ENCODE measurements at places on chromosomes 16 and 17.
A peak's percentile ranks its signal among the peaks of the same experiment; 100 is the strongest.

DNA sequence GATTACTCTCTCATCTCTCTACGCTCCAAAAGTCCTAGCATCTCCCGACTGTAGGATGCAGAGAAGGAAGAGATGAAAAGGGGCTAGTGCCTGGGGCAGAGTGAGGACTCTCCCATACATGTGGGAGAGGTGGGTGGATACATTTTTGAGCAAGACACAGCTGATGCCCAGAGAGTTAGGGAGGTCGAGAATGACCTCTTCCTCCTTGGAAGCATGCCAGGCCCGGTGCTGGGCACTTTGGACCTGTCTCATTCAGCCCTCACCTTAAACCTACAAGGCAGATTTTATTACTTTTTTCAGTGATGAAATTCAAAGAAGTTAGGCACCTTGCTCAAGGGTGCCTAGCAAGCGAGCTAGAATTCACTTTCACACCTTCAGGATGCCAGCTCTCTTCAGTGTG is 38.2 kb downstream of the WSCD1 start:
- DNase-seq, result no peak

DNA sequence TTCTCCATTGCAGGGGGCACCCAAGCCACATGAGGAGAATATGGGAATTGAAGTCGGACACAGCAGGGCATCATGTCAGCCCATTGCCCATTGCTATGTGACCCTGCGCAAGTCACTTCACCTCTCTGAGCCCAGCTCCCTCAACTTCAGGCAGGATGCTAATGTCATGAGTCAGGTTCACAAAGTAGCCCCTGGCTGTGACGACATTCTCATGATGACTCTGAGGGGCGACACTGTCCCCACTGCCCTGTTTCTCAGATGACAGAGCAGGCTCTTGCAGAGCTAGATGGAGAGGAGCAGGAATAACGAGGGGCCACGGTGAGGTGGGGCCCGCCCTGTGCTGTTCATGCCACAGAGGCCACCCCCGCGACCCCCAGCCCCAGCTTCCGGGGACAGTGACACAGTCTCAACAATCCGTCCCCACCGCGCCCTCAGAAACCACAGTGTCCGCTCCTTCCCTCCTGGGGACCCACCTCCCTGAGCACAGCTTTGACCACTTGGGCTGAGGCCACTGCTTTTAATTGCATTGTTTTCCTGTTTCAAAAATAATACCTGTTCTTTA is 13.2 kb upstream of the ZNF469 start:
- no peak for DNase-seq

- no peak for DNase-seq
These were observed 22.6 kb downstream of the MAP3K3 start for GRCh38 chr17:63644846-63645245.

DNA sequence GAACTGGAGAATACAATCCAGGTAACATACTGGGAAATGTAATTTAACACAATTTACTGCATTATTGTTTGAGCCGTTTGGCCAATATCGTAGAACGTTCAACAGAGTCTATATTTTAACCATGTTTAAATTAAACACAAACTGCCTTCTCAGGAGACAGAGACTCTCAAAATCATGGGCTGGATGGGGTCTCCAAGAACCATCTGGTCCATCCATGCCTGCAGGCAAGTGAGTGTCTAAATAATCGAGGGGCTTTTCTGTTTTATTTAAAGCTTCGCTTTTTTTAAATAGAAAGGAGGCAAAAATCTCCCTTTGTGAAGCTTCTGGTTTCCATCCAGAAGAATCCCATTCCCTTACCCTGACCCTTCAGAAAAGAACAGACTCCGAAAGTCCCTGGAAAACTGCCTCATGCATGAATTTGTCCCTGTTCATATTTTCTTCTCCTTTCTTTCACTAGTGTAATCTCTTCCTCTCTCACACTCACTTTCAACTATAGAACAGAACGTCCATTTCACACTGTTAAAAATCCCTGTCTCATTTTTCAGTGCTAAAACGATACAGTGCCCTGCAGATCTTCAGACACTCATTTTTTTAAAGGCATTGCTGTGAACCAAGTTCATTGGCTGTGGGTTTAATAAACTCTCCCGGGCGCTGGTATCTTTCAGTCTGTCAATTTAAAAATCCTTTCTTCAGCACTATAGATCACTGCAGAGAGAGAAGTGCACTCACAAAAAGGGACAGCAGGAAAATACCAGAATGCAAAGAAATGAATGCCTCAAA is 111.4 kb upstream of the TOM1L1 start:
- no peak for DNase-seq

GRCh38 chr17:72121164-72122009 is 567 bp downstream of the SOX9 start:
- DNase-seq, result peak; percentile 40

DNA sequence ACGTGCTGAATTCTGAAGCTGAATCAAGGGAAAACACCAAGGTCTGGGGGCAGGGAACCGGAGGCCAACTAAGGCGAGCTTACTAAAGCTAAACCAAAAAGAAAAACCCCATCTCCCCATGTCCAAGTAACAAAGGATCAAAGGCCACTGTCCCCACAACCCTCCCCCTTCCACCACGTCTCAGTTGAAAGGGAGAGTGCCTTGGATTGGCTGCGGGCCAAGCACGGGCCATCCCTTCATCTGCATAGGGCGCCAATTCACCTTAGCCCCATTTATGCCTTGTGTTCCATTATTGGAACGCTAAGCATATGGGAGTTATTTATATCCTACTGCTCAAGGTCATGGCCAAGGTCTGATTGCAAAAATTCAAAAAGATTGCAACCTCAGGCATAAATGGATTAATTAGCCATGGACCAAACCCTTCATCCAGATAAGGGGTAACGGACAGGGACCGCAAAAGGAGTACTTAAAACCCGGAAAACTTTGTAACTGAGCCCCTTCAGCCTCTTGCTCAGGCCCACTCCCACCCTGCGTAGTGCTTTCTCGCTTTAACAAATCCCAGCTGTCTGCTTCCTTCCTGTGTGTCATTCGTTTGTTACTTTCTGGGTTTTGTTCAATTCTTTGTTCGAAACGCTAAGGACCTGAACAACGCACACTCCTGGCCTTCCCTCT is 740 bp upstream of the ATP6V0D1 start:
- no peak for DNase-seq

- no peak for DNase-seq
These were observed 114.4 kb downstream of the GRIN2A start for GRCh38 chr16:10067835-10068234.

- no peak for DNase-seq
These were observed 40.5 kb downstream of the C16orf82 start for GRCh38 chr16:27107185-27107592.

DNA sequence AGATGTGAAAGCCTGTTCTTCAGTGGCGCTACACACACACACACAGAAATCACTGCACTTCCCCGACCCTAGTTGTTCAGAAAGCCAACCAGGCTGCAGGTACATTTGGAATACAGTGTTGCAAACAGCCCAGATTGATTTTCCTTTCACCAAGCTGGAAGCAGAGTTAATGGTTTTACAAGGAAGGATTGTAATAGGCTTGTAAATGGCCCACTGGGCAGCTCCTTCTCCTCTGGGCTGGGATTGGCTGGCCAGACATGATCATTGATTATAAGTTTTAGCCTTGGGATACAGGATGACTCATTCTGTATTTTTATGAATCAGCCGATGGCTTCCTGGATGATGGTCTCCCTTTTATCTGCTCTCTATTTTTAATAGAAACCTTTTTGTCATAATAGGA is 2.5 kb downstream of the VAT1L start:
- no peak for DNase-seq

- peak; percentile 74 for DNase-seq
These were observed 469.6 kb downstream of the SLC39A11 start for GRCh38 chr17:72622661-72623433.

DNA sequence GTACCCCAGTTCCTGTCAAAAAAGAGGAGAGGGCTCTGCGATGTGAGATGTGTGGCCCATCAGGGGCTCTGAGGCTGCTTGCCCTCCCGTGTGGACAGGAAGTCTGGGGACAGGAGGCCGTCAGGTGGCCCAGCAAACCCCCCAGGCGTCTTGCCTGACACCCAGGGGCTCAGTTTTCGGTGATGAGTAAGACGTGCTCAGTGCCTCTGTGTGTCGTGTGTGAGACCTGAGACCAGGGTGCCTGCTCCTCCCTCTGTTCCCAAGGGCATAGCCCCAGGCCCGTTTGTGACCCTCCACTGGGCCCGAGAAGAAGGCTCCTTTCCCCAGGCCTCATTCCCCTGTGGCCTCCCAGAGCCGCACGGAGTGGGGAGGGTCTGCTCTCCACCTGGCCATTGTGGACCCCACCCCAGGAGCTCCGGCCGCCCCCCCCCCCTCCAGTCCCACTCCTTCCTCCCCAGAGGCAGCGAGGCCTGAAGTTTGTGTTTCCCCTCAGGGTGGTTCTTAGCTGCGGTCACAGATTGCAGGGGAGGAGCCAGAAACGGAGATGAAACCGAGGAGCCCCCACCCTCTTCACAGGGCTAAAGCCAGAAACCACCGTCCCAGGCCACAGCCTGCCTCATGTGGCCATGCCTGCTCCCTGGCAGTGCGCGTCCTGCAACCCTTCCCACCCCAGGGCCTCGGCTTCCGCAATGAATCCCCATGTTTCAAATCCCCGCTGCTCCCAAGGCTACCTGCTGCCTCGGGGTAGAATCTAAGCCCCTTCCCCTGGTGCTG is 4.9 kb upstream of the ACTG1 start:
- no peak for DNase-seq

DNA sequence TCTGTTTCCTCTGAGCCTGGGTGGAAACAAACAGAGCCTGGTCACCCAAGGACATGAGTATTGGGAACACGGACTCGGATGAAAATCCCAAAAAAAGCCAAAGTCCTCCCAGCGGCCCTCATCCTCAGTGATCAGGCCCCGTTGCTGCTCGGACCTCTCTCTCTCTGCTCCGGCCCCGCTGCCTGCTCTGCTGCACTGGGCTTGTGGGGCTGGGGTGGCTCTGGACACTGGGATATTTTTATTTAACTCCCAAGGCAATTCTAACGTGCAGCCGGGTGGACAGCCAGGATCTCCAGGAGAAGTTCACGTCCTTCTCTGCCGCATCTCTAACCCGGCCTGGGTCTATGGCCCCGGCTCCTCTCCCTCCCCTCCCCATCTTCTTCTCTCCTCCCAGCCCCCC is 280.9 kb upstream of the TNRC6C start:
- no peak for DNase-seq

DNA sequence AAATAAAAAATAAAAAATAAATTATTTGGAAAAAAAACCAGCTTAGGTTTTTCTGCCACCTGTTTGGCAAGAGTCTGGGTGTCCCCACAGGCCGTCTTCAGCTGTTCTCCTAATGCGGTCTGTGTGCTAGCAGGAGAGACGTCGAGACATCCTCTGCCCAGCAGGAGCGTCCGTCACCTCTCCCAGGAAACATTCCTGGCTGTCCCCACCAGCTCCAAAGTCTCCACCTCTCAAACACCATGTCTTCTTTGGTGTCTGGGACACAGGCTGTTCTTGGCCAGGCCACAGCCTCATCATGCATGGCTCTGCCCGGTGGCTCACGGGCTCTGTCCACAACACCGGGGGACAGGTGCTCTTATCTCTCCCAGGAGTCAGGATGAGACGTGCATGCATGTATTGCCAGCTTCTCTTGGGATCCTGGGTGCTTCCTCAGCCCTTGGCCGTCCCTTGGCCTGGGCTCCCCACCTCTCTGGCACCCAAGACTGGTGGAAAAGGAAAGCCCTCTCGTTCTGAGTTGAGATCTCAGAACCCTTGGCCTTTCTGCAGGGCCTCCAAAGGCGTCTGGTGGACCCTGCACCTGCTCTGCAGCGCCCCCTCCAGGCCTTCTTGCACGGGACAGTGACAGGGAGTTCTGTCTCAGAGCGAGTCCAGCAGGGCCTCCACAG is 84.9 kb upstream of the CBX4 start:
- no peak for DNase-seq

DNA sequence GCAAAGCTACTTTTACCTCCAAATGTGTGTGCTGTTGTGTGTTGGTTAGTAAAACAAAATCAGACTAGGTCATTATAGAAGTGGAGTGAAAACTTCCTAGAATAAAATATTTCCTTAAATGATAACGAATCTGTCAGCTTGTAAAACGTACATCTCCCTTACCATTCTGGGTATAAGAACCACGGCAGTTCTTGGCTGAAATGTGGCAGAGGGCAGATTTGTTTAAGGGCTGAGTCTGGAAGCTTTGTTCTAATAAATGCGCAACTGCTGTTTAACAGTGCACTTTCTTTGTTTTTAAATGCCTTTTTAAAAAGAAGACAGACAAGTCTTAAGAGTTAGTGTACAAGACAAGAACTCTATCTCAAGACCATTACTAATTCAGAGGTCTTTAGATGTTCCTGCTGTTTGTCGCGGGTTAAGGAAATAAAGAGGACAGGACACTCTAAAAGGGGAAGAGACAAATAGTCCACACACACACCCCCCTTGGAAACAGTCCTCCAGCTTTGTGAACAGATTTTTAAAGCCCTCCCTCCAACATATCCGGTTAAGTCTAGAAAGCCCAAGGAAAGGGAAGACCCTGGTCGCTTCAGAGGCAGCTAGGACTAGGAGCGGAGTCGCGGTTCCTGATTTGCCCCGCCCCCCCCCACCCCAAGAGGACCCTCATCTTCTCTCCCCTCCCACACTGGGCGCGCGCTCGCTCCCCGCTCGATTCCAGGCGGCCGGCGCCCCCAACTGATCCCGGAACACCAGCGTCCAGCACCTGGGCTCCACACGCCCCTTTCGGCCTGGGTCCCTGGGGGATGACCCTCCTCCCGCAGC is 658 bp downstream of the SYNRG start:
- DNase-seq, result peak; percentile 28

Measured in bronchial epithelial cell (primary cell).